Cardiac muscle cell (in vitro differentiated cells and primary cell): ENCODE measurements at places on chromosomes 2 and 18. TPM values are rescaled to one million over a fixed set of nuclear protein-coding genes. Genes with fewer than 3 reads are reported as not detected.

The PLCD4 gene
- total RNA-seq, result 1.2 and 1.6 TPM in 2 replicates

The CD8A gene
- total RNA-seq, result 0.07 TPM in 1 of 2 replicates, not detected in the other

The PROKR1 gene
- total RNA-seq, result 0.04 and 0.06 TPM in 2 replicates

The SLC23A3 gene
- total RNA-seq, result 0.09 TPM in 1 of 2 replicates, not detected in the other

The PMAIP1 gene
- 0.81 and 1.1 TPM in 2 replicates for total RNA-seq

The C2orf78 gene
- total RNA-seq, result 0.18 TPM in 1 of 2 replicates, not detected in the other

The CDH20 gene
- total RNA-seq, result not detected in 2 replicates

The CNGA3 gene
- total RNA-seq, result 0.04 TPM in 1 of 2 replicates, not detected in the other

The SDC1 gene
- total RNA-seq, result 13.3 and 13.5 TPM in 2 replicates

The FAM110C gene
- 0.60 and 1.1 TPM in 2 replicates for total RNA-seq

The GNLY gene
- total RNA-seq, result not detected in 2 replicates

The ATIC gene
- 9.6 and 10.1 TPM in 2 replicates for total RNA-seq

The RNF103 gene
- total RNA-seq, result 19.4 and 28.1 TPM in 2 replicates

The EIF4E2 gene
- total RNA-seq, result 48.0 and 53.2 TPM in 2 replicates

The PHLPP1 gene
- total RNA-seq, result 13.6 and 25.8 TPM in 2 replicates
